ENCODE measurements at places on chromosomes 5 and 9.
A peak's percentile ranks its signal among the peaks of the same experiment; 100 is the strongest.

DNA sequence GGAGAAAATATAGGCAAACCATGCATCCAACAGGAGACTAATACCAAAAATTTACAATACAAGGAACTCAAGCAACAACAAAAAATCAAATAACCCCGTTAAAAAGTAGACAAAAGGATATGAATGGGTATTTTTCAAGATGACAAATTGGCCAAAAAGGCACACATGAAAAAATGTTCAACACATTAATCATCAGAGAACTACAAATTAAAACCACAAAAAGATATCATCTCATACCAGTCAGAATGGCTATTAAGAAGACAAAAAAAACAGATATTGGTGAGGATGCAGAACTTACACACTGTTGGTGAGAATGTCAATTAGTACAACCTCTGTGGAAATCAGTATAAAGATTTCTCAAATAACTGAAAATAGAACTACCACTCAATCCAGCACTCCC, 35.0 kb downstream of the TEX10 start:
- DNase-seq: no peak

GRCh38 chr9:110255034-110255462, 1.3 kb downstream of the TXN start:
- no peak for DNase-seq

- peak; percentile 91 for DNase-seq
Measured at GRCh38 chr5:78647838-78648358, 674 bp downstream of the LHFPL2 start.

DNA sequence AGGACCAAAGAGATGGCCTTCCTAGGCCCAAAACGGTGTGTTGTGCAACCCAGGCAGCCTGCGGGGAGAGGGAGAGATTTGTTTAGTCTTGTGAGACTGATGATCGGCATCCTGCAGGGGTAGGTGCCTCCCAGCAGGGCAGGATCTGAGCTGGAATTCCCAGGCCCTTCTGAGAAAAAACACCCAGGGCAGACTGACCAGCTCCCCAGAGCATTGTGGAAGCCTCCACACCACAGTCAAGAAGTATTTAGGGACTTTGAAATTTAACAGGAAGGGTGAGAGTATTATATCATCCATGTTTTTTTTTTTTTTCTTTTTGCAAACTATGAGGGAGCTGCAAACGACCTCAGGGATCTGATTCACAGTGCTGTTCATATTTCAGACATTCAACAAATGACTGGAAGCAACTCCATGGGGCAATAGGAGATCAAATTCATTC, 104.5 kb upstream of the LHFPL2 start:
- DNase-seq: no peak

DNA sequence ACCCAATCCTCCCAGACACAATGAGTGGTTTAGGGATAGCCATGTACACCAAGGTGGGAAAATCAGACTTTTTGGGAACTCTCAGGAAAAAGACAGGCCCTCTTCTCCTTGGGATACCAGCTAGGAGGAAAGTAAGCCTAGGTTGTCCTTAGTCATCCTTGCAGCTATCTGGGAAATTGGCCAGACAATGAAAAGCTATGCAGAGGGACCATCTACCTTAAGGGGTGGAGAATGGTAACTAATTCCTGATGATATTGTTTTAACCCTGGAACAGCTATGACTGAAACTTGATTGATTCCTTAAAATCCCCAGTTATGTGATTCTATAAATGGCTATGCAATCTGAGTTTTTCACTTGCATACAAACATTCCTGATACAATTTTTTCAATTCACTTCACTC, 88.9 kb upstream of the BNC2 start:
- DNase-seq: no peak

DNA sequence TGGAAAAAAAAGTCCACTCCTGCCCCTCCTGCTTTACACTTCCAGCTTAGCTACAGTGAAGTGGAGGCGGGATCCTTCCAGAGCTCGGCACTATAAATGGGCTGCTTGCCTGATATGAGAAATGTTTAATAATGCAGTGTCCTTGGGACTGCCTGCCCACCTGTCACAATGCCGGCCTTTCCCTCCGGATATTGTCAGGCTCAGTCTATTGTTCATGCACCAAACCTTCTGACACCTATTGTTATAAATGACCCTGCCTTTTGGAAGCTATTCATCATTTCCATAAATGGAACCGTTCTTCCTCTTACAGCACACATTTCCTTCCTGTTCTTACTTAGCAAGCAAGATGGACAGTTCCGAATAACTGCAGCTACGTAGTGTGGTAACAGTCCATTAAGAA, 146.3 kb downstream of the DMAC1 start:
- no peak for DNase-seq

All from right kidney (tissue), 9 donors.